ENCODE measurements at places on chromosomes 12 and 14.

GRCh38 chr12:42450248-42450647 lies 124.3 kb downstream of the PPHLN1 start:
- DNase-seq: no peak

DNA sequence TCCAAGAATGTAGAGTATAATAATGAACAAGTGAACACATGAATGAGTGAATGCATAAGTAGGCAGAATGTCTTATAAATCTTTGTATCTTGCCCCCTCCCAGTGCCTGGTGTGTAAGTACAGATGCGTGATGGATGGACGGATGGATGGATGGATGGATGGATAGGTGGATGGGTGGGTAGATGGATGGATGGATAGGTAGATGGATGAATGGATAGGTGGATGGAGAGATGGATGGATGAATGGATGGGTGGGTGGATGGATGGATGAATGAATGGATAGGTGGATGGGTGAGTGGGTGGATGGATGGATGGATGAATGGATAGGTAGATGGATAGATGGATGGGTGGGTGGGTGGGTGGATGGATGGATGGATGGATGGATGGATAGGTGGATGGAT lies 74.4 kb downstream of the CLMN start:
- DNase-seq: no peak

GRCh38 chr12:29131539-29131938 lies 17.5 kb upstream of the FAR2 start:
- no peak for DNase-seq

- peak; percentile 59 for DNase-seq
Observed at GRCh38 chr14:72451054-72451972, 442.6 kb downstream of the DPF3 start.

GRCh38 chr12:93848523-93849101 lies 171.4 kb downstream of the CRADD start:
- no peak for DNase-seq

DNA sequence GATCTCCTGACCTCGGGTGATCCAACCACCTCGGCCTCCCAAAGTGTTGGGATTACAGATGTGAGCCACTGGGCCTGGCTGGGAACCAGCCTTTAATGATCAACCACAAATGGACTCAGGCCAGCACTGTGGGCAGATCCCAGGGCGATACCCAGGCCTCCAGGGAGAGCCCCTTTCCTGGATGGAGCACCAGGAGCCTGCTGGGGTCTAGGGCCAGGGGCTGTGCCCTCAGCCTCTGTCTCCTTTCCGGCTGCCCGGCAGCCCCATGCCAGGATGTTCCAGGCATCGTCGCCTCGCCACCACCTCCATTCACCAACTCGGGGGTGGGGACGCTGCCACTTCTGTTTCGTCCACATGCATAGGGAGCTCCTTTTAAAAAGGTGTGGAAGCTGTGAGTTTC lies 2.3 kb downstream of the ADGRD1 start:
- no peak for DNase-seq

- peak; percentile 63 for DNase-seq
Observed at GRCh38 chr14:72904840-72905561, 11.1 kb upstream of the DPF3 start.

DNA sequence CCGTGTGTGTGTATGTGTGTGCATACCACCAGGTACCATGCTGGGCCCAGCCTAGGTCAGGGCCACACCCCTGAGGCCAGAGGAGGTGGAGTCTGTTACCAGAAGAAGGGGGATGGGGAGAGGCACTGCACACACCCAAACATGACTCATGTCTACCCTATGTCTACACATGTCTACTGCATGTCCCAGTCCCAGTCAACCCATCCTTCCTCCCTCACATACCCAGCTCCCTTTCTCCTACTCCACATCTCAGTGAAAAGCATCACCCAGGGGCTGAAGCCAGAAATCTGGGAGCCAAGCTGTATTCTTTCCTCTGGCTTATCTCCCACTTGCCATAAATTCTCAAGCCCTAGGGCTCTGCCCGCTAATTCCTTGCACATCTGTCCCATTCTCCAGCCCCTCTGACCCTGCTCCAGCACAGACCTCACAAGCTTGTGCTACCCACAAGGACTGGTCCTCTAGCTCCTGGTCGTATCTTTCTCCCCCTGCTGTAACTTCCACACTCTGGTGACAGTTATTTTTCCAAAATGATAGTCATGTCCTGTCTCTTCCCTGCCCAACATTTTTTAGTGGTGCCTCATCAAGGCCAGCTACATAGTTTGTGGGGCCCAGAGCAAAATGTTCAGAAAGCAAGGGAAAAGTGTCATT lies 18.0 kb upstream of the APPL2 start:
- no peak for DNase-seq

GRCh38 chr12:113322343-113322742 lies 12.6 kb downstream of the SLC8B1 start:
- DNase-seq: no peak

DNA sequence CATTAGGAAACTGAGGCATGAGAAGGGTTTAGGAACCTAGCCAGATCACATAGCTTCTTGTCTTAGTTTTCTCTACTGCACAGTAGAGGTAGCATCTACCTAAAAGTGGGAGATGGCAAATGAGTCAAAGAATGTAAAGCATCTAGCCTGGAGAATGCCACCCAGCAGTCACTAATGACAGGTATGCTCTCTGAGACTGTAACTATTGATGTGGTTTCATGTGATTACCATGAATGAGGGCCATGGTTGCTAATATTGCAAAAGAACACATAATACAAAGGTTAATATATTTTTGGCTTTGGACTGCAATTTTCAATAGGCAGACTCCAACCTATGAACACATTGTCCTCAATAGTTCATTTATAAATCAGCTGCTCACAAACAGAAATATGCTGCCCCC lies 389.9 kb downstream of the GRIN2B start:
- DNase-seq: no peak

DNA sequence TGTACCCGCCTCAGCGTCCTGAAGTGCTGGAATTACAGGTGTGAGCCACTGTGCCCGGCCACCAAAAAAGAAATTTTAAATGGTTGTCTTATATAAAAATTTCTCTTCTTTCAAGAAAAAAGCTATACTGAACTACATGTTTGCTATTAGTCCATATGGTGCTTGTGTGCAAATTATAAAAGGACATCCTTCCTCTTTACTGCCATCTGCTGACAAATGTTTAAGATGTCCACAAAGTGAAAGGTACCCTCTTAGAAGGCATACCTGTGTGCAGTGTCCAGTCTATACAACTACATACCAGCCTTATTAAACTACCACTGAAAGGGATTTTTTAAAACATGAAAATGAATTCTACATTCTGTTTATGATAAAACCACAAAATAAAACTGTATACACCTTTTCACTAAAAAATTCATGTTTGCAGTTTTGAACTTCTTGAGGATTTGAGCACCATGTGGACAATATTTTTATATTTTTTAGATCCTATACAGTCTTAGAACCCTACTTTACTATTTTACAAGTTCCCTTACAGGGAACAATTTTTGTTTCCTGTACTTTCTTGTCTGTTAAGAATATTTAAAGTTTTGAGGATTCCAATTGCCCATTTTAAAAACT lies 32.8 kb upstream of the TOMM20L start:
- no peak for DNase-seq

GRCh38 chr12:128790221-128790620 lies 33.5 kb downstream of the SLC15A4 start:
- DNase-seq: no peak

DNA sequence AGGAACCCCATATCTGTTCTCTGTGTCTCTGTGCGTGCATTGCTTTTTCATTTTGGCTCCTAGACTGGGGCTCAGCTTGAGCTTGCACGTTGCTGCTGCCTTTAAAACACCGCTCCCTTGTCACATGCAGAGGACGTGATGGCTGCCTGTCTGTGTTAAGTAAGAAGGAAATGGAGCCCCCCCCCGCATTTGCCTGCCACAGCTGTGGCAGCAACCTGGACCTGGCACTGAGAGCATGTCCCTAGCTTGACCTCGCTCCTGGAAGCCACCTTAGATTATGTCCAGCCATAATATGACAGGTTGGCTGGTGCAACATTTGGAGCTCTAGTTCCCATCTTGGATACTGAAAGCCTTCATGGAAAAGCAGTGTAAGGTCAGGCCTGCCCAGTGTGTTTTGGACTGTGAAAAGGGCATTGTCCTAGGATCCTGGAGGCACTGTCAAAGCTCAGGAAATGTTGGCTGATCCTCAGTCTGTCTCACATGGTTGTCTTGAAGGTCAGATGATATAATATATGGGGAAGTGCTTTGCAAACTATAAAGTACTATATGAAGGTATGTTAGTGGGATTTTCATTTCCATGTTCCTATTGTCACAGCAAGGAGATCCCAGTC lies 73.8 kb downstream of the PRKCH start:
- DNase-seq: no peak

GRCh38 chr14:99581374-99581773 lies 22.6 kb downstream of the CCDC85C start:
- no peak for DNase-seq

DNA sequence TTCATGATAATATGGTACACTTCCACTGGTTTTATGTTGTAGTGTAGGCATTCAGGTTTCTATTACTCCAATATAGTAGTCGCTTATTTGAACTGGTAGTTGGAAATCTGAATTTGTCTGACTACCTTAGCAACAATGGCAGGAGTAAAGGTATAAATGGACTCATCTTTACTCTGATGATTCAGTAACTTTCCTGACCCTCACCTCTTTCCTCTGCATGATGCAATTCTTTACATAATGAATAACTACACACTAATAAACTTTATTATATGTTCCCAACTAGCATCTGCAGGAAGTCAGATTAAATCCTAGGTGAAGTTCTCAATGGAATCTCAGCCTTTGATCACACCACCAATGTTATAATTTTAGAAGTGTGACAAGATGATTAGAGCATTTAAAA lies 70.5 kb upstream of the ATP2B1 start:
- no peak for DNase-seq

DNA sequence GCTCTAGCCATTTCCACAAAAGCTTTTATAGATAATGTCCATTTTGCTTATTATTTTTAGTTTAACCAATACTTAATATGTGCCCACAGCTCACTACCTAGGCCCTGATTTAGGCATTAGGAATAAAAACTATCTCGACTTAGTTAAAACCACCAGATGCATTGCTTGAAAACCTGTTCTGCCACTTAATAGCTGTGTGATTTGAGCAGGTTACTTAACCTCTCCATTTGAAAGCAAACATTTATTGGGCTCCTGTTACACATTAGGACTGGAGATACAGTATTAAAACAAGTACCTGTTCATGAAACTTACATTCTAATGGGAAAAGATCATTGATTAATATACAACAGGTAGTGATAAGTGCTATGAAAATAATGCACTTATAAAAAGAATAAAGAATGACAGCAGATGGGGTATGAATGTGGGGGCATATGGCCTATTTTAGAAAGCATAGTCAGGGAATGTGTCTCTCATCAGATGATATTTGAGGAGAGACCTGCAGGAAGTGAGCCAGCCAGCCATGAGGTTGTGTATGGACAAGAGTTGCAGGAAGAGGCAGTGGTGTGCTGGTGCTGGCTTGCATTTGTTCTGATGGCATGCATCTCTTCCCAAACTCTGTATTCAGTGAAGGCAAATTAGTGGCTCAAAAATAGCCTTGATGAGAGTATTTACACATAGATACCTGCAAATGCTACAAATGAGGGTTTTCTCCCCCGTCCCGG lies 34.3 kb downstream of the NOPCHAP1 start:
- no peak for DNase-seq
